ENCODE measurements at places on chromosomes 2 and 18. TPM values are rescaled to one million over a fixed set of nuclear protein-coding genes. Genes with fewer than 3 reads are reported as not detected.

RAPGEF4 gene
- 8.8 TPM for total RNA-seq

SOX11 gene
- not detected for total RNA-seq

MREG gene
- 3.1 TPM for total RNA-seq

KCNF1 gene
- 0.42 TPM for total RNA-seq

C1GALT1C1L gene
- 0.74 TPM for total RNA-seq

SCN2A gene
- not detected for total RNA-seq

LAMA1 gene
- total RNA-seq, result not detected

TSPYL6 gene
- not detected for total RNA-seq

CCDC93 gene
- 35.1 TPM for total RNA-seq

CBLN2 gene
- total RNA-seq, result 1.1 TPM

TMEM163 gene
- 1.3 TPM for total RNA-seq

TFCP2L1 gene
- not detected for total RNA-seq

CNTNAP5 gene
- total RNA-seq, result not detected

IGFBP5 gene
- total RNA-seq, result not detected

GPR35 gene
- total RNA-seq, result 0.33 TPM

OSR1 gene
- total RNA-seq, result not detected

MGAT4A gene
- total RNA-seq, result 42.2 TPM

SLC23A3 gene
- 5.2 TPM for total RNA-seq

IL1RN gene
- total RNA-seq, result not detected

TDRD15 gene
- not detected for total RNA-seq

CYP26B1 gene
- 1.1 TPM for total RNA-seq

ROCK1 gene
- 53.7 TPM for total RNA-seq

SETBP1 gene
- 4.2 TPM for total RNA-seq

CAMKMT gene
- total RNA-seq, result 10.7 TPM

GULP1 gene
- total RNA-seq, result 43.0 TPM

Measured in endothelial cell of umbilical vein (primary cell).